ENCODE measurements at places on chromosomes 6 and 20.

- DNase-seq = no peak
Measured at GRCh38 chr6:137724018-137724403, 143.0 kb upstream of the TNFAIP3 start.

- no peak for DNase-seq
Measured at GRCh38 chr6:46356543-46356942, 134.7 kb downstream of the RCAN2 start.

GRCh38 chr6:134523903-134524650 lies 206.2 kb upstream of the SGK1 start:
- no peak for DNase-seq

DNA sequence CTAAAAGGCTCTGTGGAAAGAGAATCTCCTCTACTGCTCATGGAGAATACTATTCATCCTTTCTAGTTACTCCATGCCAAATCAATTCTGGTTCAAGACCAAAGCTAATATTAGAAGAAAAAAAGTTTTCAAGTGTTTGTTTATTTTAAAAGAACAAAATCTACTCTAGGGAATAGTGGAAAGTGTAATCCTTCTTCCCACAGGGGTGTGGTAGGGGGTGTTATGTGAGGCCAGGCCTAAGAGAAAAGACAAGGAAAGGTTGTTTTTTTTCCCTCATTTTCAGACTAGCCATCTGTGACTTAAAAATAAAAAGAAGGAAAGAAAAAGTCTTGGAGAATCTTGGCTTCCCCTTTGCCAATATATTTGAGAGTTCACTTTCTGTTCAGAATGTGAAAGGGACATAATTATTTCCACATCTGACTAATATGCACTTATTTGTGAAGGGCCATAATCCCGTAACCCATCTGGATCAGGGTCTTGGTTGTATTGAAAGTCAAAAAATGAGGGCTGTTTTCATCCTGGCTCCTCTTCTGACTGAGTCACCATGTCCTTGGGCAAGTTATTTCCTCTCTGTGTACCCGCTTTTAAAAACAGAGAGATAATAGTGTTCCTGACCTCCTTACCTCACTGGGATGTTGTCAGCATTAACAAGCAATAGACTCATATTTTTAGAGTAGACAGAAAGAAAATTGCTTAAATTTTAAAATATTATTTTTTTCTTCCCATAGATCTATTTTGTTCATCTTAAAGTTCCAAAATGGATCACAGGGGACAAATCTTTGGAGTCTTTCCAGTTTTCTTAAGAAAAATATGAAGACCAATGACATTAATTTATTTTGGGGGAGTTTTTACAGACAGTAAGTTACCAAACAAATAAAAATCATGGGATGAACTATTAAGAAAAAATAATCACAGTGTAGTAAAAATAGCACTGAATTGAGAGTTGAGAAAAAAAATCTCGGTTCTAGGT lies 233.7 kb downstream of the IBTK start:
- DNase-seq = no peak

- DNase-seq = no peak
Measured at GRCh38 chr6:138572167-138572875, 73.0 kb upstream of the NHSL1 start.

DNA sequence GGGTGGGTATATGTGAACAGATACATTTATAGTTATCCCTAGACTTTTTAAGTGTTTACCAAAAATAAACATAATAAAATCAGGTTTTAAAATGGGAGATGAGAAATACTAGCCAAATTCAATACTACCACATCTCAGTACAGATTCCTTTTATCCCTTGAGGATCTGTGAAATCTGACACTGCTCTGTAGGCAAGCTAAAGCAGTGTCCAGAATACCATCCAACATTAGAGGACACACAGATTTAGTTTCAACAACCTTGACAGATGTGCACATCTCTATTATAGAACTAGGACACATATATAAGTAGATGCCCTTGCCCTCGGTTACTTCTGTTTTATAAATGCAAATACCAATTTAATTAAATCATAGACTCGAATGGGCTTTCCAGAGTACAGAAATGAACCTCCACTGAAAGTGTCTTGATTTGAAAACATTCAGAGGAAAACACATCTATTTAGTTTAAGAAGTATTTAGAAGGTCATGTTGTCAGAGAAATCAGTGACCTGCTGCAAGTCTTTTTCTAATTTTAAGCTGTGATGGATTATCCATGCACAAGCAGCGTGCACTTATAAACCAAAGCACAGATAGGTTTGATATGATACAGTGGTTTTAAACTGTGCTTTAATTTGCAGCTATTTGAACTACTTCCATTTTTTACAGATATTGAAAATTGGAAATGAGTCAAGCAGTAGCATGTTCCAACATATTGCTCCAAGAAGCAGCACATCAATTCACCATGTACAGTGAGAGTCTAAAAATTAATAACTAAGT lies 156.3 kb upstream of the EPHA7 start:
- no peak for DNase-seq

DNA sequence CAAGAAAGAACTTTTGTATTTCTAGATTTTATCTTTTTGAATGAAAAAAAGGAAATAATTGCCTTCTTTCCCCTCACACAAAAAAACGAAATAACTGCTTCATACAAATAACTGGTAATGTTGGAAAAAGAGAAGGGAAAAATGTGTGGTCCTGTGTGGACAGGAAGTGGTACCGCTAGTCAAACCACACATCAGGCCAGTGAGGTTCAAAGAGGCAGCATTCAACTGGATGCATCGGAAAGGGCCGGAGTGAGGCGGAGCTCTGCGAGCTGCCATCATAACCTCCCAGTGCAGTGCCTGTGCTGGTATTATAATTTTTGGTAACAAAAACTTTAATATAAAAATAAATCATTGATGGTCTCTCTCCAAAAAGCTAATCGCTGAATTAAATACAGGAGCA lies 111.2 kb downstream of the IRF4 start:
- no peak for DNase-seq

GRCh38 chr6:136411025-136411325 lies 121.3 kb upstream of the BCLAF1 start:
- DNase-seq = no peak

GRCh38 chr6:148989585-148989984 lies 242.8 kb downstream of the UST start:
- no peak for DNase-seq

GRCh38 chr6:129832299-129832698 lies 28.8 kb downstream of the TMEM244 start:
- DNase-seq = no peak

Measured in GM13977 (cell line).